ENCODE measurements at places on chromosomes 2 and 18.

- DNase-seq = no peak
These were observed 61.8 kb downstream of the ARHGAP25 start for GRCh38 chr2:68796295-68796905.

GRCh38 chr2:180240774-180241173 lies 233.7 kb upstream of the CWC22 start:
- DNase-seq = no peak

DNA sequence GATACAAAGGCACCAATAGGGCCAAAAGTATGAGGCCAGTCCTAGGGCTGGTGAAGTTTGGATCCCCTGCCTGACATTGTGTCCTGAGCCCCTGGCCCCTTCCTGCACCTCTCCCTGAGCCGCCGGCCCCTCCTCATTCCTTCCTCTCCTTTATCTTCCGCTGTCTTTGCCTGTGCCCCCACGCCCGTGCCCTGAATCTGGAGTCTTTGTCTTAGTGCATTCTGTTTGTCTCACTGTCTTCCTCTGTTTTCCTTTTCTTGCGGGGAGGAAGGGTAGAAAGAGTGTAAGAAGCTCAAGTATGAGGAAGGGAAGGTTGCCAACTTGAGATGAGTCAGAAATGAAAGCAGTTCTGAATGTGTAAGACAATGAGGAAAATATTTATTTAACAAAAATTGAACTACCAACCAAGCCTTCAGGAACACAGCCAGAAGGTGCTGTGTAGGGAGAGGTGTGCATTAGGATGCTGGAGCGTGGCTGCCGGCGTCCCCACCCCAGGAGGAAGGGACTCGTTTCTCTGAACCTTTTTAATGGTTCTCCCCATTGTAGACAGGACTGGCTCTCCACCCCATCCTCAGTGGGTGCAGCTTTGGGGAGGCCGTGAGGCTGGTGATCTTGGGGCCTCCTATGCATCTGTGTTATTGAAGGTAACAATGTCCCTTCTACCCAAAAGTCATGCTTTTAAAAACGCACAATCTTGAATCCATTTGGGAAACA lies 133.1 kb downstream of the NEDD4L start:
- no peak for DNase-seq

- DNase-seq = no peak
These were observed 9.8 kb upstream of the RAB17 start for GRCh38 chr2:237600205-237600846.

- DNase-seq = no peak
These were observed 451.4 kb downstream of the EIPR1 start for GRCh38 chr2:2926009-2926857.

DNA sequence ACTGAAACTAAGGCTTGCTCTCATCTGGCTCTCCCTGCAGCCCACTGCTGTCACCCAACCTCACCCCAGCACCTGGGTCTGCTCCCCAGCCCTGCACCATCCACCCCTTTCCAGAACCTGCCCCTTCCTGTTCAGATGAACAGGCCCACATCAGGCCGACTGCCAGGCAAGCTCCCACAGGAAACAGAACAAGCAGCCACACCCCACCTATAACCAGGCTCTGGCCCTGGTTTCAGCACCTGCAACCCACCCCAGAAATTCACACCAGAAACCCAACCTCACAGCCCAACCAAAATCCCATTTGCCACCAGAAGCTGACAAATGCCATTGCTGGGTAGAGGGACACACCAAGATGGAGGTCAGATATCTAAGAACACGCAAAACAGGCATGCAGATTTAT lies 159.2 kb upstream of the ID2 start:
- DNase-seq = no peak

DNA sequence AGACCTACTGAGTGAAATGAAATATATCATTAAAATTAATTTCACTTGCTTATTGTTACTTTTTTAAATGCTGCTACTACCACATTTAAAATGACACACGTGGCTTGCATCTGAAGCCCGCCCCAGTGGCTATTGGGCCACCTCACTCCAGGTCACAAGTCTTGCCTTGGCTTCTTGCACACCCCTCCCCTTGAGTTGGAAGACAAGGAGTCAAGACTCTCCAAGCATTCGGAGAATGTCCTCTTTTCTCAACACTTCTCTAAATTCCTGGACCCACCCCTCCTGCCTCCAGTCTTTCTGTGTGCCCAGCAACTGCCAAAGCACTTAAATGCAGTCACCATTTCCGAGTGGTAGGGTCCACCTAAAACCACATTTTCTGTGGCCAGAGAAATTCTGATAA lies 73.4 kb downstream of the ZBTB7C start:
- DNase-seq = no peak

- no peak for DNase-seq
These were observed 101.9 kb downstream of the CDH20 start for GRCh38 chr18:61435064-61435652.

- no peak for DNase-seq
These were observed 22.1 kb downstream of the OTOF start for GRCh38 chr2:26455670-26456439.

- DNase-seq = no peak
These were observed 114.1 kb upstream of the MSH2 start for GRCh38 chr2:47288864-47289263.

DNA sequence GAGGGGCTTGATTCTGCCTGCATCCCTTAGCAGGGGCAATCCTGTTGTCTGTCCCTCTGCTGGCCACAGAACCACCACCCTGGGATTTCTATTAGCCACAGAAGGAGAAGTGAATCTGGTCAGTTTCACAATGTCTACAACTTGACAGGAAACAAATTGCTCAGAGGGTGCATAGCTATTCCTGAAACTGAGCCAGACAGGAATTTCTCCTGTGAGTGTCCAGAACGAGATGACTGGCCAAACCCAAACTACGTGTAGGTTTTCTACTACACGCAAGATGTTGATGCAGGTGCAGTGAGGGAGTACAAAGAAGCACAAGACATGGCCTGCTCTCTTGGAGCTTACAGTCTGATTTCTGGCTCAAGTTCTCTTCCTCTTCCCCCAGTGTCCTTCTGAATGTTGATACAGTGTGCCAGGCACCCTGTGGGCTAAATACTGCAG lies 201.9 kb downstream of the CLIP4 start:
- DNase-seq = no peak

GRCh38 chr2:84889332-84889731 lies 8.4 kb upstream of the TRABD2A start:
- DNase-seq = no peak

DNA sequence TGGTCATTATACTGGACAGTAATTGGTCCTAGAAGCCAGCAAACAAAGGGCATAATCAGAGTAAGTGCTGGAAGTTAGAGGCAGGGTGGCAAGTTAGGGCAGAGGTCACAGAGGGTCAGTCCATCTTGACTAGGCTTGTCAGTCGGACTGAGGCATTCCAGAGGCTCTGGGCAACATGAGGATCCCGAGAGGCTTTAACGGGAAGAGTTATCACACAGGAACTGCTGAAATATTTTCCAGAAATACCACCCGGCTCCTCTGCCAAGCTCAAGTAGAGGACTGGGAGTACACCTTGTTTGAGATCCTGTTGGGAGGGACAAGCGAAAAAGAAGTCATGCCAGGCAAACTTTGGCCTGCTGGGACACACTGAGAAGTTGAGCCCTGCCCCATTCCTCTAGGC lies 13.7 kb downstream of the C2orf81 start:
- no peak for DNase-seq

- DNase-seq = peak; percentile 19
These were observed 1.7 kb downstream of the TRIP12 start for GRCh38 chr2:229920011-229920641.

DNA sequence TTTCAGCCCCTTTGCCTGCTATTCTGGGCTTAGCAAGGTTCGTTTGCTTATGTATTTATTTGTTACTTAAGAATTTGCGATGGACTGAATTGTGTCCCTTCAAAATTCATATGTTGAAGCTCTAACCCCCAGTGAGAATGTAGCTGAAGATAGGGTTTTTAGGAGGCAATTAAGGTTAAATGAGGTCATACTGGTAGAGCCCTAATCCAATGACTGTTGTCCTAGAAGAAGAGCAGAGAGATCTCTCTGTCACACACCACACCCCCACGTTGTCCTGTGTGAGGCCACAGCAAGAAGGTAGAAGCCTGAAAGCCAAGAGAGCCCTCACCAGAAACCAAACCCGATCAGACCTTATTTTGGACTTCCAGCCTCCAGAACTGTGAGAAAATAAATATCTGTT lies 66.7 kb downstream of the KIAA1328 start:
- no peak for DNase-seq

DNA sequence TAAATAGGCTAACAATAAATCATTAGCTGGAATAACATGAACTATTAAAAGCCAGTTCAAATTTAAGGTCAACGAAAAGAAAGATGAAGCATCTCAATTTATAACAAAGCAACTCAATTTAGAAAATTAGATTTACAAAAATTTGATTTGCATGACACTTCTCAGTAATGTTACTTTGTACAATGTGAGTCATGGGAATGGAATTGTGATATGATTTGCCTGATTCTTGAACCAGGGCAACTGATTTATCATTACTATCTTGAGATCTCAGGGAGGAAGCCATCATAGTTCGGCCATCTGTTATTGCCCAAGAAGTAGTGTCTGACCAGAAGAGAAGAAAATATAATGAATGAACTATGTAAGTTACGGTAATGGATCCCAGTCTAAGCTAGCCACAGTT lies 193.1 kb downstream of the RIT2 start:
- DNase-seq = no peak
